ENCODE measurements at places on chromosomes 5 and 9.

- DNase-seq = no peak
Observed at GRCh38 chr5:116614603-116614920, 39.9 kb upstream of the SEMA6A start.

DNA sequence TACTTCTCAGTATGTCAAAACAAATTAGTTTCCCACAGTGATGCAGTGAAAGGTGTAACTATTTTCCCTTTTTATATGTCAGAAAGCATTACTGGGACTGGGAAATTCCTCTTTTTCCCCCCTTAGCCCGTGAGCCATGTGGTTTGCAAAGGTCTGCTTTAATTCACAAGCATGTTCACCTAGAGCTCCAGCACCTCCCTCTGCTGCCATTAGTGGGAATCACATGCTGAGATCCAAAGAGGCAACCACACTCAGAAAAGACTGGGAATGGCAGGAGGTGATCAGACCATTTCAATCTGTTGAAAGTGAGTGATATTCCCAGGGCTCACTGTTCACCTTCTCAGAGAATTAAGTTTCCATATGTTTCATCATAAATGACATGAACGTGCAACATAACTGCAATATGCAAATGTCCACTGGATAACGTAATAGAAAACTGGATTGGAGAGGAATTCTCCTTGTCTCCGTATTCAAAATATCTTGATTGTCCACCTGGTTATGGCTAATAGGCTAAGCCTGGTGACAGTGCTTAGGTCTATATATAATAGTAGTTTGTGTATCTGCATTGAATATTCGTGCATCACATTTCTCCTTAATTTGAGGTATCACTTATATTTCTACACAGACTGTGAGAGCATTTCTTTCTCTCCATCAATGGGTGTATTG is 703.5 kb upstream of the WWC1 start:
- no peak for DNase-seq

DNA sequence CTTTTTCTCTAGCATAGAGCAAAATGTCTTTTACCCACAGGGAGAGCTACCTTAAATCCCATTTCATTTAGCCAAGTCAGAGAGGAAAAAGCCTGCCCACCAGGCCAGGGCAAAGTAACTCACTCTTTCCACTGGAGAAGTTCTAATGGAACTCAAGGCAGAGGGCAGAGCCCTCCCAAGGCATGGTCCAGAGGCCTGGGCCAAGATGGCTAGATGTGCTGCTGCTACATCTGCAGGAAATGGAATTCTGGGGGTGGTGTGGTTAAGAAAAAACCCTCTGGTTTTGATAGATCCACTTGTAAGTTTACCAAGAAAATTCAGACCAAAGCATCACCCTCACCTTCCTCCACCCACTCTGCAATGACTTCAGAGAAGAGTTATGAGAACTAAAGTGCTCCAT is 37.3 kb downstream of the CSF2 start:
- no peak for DNase-seq

DNA sequence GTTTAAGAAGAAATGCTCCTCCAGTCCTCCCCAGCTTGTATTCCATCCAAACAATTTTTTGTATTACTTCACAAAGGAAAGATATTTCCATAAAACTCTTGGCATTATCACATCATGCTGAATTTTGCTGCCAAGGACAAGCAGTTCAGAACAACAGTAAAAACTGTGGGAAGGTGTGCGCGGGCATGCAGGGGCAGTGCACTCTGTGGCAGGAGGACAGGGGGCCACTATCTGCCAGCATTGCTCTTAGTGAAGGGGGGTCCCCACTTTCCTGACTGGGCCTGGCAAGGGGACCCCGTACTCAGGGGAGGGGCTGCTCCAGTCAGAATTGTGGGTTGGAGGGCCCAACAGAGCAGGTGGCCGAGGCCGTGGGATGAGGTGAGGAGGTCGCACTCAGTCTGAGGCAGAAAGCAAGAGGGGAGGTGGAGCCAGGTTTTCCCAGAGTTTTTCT is 32.8 kb downstream of the ANGPTL2 start:
- DNase-seq = no peak

GRCh38 chr9:24479361-24480059 is 66.2 kb downstream of the IZUMO3 start:
- no peak for DNase-seq

- no peak for DNase-seq
Observed at GRCh38 chr5:181076920-181077319, 36.9 kb downstream of the BTNL9 start.

DNA sequence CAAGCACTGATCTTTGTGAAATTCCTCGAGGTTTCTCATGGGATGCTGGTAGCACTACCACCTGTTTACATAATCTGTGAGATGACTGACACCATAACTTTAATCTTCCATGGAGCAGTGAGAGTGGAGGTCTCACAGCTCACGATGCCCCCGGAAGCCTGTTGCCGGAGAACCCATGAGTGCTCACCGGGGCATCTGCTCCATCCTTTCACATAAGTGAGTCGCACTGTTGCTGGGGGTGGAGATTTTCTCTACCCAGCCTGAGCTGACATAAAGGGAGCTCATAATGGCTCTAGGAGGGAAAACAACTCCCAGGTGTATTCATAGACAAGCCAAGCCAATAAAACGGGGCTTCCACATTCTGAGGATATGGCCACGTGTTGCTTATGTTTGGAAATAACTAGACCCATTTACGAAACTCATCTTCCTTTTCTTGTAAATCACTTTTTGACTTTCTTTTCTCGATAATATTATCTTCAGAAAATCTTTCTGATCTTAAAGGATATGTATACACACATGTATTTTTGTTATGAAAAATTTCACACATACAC is 11.2 kb upstream of the GFPT2 start:
- DNase-seq = no peak

GRCh38 chr9:89430995-89431394 is 66.9 kb downstream of the SEMA4D start:
- DNase-seq = no peak

- DNase-seq = no peak
Observed at GRCh38 chr9:136385015-136385414, 11.5 kb upstream of the CARD9 start.

GRCh38 chr5:136228136-136228757 is 35.3 kb upstream of the SMIM32 start:
- DNase-seq = no peak

DNA sequence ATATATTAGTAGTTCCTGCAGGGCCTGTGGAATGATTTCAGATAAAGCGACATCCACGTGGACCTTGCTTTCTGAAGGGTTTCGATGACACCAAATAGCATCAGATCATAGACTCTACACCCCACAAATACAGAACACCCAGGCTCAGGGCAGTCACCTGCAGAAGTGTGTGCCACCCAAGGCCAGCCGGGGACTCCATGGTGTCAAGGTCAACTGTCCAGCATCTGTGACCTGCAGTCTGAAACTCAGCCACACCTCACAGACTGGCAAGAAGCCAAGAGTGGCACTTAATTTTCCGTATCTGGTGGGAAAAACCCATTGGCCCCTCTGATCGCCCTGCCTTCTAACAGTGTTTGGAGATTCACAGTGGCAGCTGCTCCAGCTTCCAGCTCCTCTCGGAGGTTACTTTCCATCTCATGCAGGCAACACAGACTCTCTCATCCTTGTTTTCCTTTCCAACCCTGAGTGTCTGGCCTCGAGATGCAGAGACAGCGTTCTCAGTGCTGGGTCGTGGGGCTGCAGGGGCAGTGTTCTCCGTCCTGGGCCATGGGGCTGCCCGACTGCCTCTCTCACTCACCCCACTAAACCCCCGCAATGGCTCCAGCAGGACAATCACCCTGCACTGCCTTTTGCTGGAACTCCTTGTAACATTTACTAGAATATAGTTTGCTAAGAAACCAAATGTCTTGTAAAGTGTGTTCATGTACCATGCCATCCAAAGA is 221.9 kb downstream of the IRX2 start:
- DNase-seq = no peak

DNA sequence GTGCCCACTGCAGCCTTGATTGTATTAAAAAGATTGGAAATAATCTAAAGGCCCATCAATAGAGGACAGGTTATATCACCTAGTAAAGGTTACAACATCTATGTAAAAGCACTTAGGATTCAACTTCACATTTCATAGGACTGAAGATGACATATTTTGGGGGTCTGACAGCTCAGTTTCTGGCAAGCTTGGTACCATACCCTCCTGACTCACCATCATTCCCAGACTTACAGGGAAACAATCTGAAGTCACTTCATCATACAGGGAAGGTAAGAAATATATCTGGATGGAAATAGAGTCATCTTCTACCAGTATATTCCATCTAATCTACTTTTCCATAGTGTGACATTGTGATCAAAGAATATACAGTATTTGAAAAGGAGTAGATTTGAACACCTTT is 28.8 kb upstream of the DAB2 start:
- DNase-seq = no peak

- DNase-seq = no peak
Observed at GRCh38 chr9:15696979-15697378, 144.1 kb downstream of the CCDC171 start.

- no peak for DNase-seq
Observed at GRCh38 chr9:86794391-86795046, 152.8 kb downstream of the GAS1 start.

Measured in brain pericyte (primary cell).